ENCODE measurements at places on chromosomes 7 and 10.

DNA sequence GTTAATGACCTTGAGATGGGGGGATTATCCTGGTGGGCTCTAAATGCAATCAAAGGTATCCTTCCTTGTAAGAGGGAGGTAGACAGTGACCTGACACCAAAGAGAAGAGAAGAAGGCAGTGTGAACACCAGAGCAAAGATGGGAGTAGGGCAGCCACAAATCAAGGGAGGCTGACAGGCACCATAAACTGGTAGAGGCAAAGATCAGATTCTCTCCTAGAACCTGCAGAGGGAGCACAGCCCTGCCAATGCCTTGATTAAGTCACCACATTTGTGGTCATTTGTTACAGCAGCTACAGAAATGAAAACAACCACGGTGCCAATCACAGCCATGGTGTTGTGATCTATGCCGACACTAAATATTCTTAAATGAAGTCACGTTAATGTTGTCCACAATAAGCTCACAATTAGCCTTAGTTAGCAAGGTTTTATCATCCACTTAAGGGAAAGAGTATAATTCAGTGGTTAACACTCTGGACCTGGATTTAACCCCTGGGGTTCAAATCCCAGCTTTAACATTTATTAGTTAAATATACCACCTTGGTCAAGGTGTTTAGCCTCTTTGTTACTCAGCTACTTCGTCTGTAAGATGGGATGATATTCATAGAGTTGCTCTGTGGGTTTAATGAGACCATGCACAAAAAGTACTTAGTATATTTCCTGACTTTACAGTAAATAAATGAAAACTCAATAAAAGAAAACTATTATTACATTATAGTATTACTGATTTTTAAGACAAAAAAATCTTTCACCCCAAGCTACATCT lies 70.8 kb downstream of the SGMS1 start:
- peak; percentile 8 for DNase-seq

DNA sequence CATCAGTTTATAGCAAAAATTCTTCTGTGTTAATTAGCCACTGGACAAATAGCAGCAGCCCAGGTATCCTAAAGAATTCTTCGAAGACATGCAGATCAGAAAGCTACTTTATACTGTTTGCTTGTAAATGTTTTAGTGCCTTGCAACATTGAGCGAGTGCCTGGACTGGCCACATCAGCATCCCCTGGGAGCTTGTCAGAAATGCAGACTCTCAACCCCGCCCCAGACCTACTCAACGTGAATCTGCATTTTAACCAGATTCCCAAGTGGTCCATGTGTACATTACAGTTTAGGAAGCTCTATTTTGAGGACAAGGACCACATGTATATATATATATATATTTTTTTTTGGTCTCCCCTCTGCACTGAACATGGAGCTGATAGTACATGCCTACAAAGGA lies 18.5 kb upstream of the PLEKHS1 start:
- DNase-seq, result no peak

DNA sequence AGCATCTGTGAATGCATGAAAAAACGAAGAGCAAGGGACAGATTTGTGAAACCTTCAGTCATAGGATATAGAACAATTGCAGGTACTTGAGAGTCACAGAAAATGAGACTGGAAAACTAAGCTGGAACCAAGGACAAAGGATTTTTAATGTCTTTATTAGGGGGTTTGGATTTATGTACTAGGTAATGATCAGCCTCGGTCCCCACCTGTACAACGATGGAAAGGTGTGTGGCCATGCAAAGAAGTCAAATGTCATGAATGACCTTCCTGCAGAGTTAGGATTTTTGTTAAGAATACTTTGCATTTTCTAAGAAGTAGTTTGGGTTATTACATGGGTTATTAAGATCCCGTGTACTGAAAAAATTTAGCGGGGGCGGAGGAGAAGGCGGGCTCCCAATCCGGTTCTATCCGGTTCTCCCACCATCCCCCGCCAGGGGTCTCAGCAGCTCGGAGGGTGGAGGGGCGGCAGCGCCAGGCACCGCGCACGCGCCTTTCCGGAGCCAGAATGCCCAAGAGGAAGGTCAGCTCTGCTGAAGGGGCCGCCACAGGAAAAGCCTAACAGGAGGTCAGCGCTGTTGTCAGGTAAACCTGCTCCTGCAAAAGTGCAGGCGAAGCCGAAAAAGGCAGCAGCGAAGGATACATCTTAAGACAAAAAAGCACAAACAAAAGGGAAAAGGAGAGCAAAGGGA lies 327.5 kb upstream of the PLXDC2 start:
- no peak for DNase-seq

DNA sequence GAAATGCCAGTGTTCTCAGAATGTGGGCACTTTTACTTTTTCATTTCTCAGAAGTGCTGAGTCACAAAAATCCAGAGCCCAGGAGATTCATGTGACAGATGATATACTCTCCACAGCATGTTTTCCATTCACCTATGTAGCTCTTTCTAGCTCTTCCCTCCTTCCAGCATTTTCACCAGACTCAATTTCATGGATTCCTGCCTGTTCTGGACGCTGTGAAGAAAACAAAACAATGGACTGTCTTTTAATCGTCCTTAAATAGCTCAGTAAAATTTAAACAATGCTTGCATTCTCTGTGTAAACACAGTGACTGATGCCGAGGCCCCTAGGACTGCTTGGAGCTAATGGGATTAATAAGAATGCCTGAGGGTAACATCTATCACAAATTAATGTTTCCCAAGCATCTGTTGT lies 25.5 kb downstream of the ZNF713 start:
- DNase-seq, result no peak

- DNase-seq, result no peak
These were observed 137.9 kb downstream of the ANLN start for GRCh38 chr7:36527549-36527913.

GRCh38 chr7:46542076-46542475 lies 621.0 kb upstream of the IGFBP3 start:
- DNase-seq, result no peak

DNA sequence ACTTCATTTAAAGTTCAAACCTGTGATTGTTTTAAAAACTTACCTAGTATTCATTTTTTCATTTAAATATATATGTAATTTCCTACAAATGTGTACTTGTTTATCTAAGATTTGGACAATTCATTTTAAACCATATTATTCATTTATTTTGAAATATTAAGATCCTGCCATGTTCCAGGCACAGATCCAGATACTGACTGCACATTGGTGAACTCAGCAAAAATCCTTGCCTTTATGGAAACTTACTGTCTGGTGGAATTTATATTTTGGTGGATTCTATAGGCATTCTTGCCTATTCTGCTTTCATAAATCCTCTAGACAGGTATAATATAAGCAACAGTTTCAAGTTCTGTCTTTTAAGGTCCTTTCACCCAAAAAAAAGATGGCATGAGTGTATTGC lies 48.3 kb upstream of the RPA3 start:
- no peak for DNase-seq

- no peak for DNase-seq
These were observed 187.8 kb downstream of the SDK1 start for GRCh38 chr7:3488829-3489228.

GRCh38 chr7:44569959-44570358 lies 3.7 kb downstream of the DDX56 start:
- DNase-seq, result no peak

DNA sequence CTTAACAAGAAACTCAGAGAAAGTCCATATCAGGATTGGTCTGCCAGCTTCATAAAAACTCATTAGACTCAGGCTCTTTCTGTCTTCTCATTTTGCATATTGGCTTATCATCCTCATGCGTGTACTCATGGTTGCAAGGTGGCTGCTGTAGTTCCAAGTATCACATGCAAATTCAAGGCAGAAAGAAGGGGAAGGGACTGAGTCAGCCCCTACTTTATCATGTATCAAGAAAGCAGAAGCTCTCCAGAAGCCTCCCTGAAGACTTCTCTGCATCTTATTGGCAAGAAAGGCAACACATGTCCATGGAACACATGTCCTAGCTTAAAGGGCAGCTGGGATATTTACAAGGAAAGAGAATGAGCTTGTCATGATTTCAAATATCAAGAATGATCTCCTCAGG lies 19.4 kb upstream of the EZH2 start:
- DNase-seq, result no peak
